ENCODE measurements at places on chromosomes 6 and 20.

- DNase-seq, result no peak
Observed at GRCh38 chr6:41047306-41047705, 5.0 kb downstream of the TSPO2 start.

DNA sequence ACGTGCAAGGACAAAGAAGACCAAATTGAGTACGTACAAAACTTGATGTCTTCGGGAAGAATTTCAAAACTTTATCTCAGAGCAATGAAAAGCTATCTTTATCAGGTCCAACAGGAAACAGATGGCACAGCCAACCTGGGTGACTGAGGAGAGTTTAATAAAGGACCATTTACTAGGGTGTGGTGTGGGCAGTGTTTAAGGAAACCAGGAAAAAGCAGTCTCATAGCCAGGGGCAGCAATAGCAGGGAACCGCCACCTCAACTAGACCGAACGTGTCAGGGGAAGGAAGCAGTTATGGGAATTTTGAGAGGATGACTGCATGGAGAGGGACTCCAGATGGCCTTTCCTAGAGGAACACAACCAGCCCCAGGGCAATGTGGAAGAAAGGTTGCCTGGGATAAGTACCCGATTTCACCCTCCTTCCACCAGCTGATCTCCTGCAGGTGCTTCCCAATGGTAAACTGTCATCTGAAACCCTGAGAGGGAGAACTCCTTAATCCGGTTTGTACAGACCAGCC lies 15.2 kb upstream of the TAAR5 start:
- DNase-seq, result no peak

- DNase-seq, result no peak
Observed at GRCh38 chr20:6614836-6615235, 152.7 kb upstream of the BMP2 start.

- DNase-seq, result no peak
Observed at GRCh38 chr6:111813677-111814310, 59.5 kb downstream of the FYN start.

GRCh38 chr6:8242885-8243284 lies 140.5 kb upstream of the EEF1E1 start:
- DNase-seq, result no peak

DNA sequence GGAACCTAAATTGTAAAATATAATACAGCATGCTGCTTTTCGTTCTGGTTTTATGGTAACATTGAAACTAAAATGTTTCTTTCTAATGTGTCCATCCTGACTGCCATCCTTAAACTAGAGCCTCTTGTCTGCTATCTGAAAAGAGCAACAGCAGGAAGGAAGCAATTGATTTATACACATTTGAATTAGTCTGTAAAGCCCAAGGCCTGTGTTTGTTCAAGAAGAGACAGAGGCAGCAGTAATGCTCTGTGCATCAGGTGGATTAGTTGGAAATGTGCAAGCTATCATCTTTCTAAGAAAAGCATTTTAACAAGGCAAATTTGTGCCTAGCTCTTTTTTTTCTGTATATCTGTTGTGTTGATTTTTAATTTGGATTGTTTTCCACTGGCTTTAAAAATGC lies 128.6 kb downstream of the SCAF8 start:
- DNase-seq, result no peak

DNA sequence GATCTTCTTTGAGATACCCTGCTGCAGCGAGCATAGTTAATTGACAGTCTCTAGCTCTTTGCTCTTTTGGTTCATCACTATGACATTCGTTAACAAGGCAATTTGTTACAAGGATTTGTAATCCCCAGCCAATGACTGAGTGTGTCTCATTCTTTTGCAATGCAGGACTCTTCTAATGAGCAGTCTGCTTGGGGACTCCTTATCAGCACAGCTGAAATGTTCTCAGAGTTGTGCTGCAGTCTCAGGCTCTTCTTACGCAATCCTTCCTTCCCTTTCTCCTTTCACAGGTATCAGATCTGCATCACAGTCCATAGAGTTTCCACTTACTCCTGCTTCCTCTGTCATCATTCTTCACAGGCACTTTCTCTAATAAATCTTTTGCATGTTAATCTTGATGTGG lies 161.2 kb upstream of the OGFRL1 start:
- no peak for DNase-seq

DNA sequence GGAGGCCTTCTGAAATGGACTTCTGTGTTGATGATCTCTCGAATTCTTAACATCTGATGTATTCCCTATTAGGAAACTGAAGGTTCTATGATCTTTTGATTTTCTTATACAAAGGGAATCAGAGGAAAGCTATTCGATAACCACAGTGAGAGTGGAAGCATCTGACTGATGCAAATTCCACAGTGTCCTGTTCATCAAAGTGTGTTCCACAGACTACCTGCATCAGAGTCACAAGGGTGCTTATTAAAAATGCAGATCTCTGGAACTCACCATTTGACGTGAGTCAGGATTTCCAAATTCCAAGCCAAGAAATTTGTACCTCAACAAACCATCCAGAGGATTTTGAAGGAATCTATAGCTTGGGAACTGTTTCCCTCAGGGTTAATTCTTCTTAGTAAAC lies 4.4 kb upstream of the MEP1A start:
- no peak for DNase-seq

DNA sequence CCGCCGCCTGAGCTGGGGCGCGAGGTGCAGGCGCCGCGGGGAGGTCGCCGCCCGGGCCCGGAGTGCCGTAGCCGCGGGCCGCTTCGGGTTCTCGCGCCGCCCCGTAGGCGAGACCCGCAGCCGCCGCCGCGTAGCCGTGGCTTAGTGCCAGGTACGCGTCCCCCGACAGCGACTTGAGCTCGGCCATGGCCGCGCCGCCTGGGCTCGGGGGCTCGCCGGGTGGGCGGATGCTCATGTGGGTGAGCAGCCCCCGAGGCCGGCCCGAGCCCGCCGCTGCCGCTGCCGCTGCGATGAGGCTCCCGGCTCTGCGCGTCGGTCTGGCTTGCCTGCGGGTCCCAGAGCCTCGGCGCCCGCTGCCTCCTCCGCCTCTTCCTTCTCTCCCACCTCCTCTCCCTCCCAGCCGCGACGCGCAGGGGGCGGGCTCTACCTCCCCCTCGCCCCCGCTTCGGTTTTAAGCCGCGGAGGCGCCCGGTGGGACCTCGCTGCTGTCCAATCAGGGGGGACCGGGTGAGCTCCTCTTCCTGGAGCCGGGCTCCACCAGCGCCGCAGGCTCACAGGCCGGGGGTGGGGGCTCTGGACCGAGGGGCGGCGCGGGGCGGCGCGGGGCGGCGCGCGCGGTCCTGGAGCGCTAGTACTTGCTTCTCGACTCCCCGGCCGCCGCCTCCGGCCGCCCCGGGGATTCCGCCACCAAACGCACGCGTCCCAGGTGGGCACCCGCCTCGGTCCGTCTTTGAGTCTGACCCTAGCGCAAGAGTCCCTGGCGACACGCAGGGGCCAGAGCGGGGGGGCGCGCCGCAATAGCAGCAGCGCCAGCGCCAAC lies at the start of gene BHLHE23:
Gene BHLHE23 (minus strand): TSS at position 425 of the 820 bp plus-strand sequence. CDS start 190 bp downstream, at position 235.
- DNase-seq, result no peak

DNA sequence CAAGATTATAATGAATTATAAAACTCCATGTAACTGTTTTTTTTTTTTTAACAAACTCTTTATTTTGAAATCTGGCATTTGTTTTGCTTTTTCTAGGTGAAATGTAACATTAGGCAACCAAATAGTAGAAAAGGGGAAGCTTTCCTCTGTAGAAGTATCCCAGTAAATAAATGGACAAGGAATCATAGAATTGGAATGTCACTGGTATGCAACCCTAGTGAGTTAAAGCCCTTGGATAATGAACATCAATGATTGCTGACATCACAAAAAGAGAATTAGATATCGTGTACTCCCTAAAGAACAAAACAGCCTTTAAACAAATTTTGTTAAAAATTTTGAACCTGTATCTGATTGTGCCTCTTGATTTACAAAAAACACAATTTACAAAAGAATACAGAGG lies 93.9 kb upstream of the OGFRL1 start:
- DNase-seq, result no peak

DNA sequence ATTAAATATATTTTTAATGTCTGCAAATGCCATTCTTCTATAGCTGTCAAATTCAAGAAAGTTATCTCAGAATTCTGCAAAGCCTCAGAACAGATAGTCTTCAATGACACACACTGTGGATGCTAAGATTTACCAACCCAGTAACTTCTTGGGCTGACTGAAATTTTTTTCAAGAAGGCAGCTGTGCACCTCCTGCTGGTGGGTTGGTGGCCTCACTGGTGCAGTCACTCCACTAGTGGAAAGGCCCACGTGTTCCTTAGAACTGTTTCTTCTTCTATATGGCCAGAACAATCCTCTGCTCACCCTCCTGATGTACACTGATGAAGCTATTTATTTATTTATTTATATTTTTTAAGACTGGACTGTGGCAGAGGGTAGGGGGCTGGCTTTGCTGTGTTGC lies 28.1 kb upstream of the MTCL3 start:
- DNase-seq, result no peak

DNA sequence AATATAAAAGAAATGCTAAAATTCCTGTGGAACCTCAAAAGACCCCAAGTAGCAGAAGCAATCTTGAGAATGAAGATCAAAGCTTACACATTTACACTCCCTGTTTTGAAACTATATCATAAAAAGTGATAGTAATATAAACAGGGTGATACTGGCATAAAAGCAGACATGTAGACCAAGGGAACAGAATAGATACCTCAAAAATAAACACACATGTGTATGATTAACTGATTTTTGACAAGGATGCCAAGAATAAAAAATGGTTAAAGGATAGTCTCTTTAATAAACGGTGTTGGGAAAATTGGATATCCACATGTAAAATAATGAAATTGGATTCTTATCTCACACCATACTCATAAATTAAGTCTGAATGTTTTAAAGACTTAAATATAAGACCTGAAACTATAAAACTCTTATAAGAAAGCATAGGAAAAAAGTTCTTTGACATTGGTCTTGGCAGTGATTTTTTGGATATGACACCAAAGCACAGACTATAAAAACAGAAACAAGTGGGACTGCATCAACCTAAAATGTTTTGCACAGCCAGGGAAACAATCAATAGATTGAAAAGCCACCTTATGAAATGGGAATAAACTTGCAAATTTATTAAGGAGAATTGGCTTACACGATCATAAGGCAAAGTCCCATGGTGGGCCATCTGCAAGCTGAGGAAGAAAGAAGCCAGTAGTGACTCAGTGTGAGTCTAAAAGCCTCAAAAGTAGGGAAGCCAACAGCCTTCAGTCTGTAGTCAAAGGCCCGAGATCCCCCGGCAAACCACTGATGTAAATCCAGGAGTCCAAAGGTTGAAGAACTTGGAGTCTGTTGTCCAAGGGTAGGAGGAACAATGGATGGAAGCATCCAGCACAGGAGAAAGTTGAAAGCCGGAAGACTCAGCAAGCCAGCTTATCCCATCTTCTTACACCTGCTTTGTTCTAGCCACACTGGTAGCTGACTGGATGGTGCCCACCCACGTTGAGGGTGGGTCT lies 144.3 kb downstream of the MEI4 start:
- no peak for DNase-seq

DNA sequence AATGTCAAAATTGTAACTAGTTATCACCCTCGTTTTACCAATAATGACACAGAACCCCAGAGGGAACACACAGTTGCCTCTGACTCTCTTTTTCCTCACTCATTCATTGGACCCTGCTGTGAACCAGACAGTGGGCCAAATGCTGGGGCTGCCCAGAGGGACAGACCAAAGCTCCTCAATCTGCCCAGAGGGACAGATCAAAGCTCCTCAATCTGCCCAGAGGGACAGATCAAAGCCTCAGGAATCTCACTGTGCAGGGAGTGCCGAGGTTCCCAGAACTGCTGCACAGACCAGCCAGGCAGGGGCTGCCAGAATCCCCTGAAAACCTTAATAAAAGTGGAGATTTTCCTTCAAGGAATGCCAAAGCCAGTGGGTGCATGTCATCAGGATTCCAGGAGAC lies 179.1 kb downstream of the SOD2 start:
- DNase-seq, result no peak

DNA sequence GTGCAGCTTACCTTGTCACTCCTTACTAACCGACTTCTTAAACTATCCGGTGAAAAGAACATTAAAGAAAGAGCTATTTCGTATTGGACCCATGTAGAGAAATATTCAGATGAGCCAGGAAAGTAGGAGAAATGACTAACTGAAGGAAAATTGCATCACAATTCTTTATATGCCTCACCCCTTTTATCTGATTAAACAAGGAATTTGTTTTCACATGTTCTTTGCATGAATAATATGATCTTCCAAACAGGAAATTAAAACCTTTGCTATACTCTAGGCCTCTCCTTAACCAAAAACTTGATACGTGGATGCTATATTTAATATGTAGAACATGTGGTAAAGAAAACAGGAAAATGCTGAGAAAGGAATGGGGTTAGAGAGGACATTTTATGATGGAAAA lies 41.9 kb upstream of the LRRC1 start:
- no peak for DNase-seq
